ENCODE measurements at places on chromosomes 4 and X.

- no peak for DNase-seq
These were observed 6.6 kb upstream of the APLN start for GRCh38 chrX:129661369-129661768.

GRCh38 chrX:98299785-98300184 lies 1416.1 kb downstream of the RPA4 start:
- no peak for DNase-seq

DNA sequence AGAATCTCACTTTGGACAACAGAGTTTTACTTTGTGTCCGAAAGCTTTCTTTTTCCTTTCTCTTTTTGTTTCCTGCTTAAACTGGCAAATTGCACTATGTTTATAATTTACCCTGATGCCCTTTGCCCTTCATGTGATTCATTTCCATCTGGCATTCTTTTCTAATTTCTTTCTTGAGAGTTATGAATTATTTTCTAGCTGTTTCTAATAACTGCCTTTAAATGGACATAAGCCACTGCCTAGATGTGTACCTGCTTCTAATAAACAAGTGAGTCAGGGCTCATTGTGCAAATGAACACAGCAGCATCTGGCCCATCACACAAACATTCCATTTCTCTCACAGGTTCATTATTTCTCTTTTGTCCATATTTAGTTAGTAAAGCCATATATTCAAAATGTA lies 242.3 kb upstream of the GPRIN3 start:
- no peak for DNase-seq

DNA sequence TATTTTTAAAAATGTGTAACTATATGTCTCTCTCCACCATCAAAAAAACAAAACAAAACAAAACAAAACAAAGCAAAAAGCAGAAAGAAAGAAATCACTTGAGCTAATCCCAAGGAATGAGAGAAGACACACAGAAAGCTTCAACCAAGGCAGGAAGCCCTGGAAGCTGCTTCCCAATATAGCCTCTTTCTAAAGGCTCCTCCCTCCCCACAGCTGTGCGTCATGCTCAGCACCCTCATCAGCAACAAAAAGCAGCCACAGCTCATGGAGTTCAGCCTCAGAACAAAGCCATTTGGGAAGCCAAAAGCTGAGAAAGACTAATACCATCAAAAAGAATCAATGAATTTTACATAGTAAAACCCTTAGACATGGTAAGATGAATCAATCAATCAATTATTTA lies 501.6 kb upstream of the SMIM31 start:
- no peak for DNase-seq

DNA sequence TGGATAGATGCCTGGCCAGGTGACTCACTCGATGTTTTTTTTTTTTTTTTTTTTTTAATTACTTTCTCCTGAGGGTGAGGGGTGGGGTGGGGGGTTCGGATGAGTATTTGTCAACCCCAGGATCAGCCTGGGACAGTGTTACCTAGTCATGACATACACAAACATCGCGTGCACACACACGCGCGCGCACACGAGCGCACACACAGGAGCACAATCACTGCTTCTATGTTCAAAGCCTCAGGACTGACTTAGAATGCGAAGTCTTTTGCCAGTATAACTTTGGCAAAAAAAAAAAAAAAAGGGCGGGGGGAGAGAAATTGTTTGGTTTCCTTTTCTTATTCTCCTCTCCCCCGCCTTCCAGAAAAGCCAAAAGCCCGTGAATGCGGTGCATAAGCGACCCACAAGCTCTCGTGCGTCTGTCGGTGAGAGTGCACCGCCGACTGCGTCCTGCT lies 115.0 kb upstream of the TEX13C start:
- no peak for DNase-seq

DNA sequence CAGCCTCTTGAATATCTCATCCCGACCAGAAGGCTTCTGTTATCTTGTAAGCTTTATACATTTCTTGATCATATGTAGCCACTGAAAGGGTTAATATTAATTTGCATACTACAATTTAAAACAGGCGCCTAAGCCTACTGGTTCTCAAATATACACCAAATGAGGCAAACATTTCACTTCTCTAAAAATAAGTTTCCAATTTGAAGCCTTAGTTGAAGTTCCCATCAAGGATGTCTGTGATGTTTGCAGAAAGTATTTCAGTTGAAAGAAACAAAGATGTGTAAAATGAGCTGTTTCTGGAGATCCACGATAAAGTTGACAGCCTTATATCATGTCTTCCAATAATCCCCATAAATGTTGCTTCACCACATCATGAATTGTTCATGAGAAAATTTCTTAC lies 70.6 kb downstream of the KIT start:
- DNase-seq: no peak

DNA sequence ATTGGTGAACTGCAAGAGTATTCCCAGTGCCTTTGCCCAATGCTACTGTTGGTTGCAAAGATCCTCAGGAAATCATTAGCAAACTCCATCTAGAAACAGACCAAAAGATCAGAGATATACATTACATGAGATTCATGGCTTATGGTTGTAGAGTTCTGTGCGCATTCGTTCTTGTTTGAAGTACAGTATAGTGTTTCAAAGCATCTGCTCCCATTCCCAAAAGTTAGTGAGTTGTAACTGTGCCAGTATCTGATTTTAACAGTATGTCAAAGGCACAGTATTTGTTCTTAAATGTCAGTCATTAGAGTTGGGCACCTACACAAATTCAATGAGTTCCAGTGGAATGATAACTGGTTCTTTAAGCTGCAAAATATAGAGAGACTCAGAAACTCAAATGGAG lies 314.7 kb upstream of the ATOH1 start:
- no peak for DNase-seq

GRCh38 chrX:107465932-107466620 lies 16.6 kb downstream of the FRMPD3 start:
- DNase-seq: no peak

- DNase-seq: no peak
These were observed 39.4 kb downstream of the STIM2 start for GRCh38 chr4:26899991-26900390.

DNA sequence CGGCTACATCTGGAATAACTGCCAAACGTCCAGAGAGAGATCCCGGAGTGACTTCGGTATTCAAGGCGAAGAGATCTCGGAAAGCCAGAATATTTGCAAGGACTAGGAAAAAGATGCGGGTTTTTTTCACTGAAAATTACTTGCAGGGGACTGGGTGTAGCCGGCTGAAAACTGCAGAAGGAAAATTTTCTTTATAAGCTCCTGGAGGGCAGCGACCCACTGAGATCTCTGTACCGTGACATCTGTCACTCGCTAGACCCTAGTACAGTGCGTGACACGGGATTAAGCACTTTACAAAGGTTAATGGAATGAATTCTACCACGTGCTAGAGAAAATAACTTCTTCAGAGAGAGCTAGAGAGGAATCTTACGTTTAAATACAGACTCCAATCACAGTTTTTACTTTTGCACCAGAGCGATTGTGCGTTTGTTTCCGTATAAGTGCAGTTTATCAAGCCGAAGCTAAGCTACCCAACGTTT lies 1.1 kb upstream of the LCORL start:
- DNase-seq: peak; percentile 5

DNA sequence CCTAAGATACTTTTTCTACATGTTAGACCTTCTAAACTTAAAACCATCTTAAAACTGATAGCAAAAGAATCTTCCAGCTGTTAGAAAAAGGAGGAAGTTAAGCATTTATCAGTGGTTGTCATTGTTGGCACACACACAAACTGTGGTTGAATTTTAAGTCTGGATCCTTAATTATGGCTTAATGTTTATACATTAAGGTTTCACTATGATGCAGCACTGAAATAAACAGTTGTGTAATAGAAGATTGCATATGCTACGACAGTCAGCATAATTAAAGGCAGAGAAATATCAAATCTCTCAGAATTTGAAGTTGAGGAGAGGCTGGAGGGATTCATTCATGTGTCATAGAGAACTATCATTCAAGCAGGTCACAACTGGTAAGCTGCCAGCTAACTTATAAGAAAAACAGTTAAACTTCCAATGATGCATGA lies 32.3 kb downstream of the ADGRA3 start:
- peak; percentile 30 for DNase-seq

DNA sequence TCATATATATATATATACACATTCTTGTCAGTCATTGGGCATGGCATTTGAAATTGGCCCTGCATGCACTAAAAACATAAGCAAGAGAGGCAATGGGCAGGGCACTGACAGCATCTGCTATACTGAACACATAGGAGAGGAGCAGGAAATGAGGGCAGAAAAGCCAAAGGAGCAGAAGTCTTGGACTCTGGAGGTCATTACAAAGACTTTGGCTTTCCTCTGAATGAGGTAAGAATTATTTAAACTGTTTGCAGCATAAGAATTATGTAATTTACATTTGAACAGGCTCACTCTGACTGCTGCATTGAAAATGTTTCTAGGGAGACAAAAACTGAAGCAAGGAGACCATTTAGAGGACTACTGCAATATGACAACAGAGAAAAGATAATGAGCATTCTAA lies 396.5 kb downstream of the PRDM5 start:
- DNase-seq: no peak

GRCh38 chr4:30720661-30721184 lies 554 bp downstream of the PCDH7 start:
- DNase-seq: peak; percentile 60

- no peak for DNase-seq
These were observed 9.5 kb upstream of the HUWE1 start for GRCh38 chrX:53695946-53696549.

DNA sequence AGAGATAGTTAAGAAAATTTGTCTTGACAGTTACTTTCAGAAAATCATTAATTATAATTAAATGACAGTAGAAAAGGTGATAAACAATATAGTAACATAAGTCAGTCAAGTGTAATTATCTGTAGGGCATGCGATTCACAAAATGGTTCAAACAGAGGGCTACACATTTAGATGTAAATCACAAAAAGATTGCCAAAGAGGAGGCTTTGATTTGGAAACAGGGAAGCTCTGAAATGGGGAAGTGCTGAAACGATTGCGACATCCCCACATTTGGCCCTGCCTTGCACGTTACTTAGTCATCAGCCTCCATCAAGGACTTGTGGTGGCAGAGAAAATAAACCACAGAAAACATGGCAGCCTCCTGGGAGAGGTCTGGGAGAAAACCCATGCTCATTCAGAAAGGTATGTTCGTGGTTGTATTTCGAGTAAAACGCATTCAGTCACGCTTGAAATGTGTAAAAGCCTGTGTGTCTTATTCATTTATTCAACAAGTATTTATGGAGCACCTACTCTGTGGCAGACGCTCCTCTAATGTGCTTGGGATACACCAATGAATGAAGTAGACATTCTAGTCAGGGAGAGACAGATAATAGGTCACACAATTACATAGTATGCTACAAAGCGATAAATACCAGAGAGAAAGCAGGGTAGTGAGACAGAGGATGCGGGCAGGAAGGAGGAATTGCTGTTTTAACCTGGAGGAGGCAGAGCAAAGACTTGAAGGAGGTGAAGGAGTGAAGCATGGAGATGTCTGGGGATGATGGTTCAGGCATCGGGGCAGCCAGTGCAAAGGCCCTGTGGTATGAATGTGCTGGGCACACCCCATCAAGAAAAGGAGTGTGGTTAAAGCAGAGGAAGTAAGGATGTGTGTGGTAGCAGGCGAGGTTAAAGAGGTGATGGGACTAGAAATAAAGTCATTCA lies 7.8 kb downstream of the RBM47 start:
- peak; percentile 88 for DNase-seq

- no peak for DNase-seq
These were observed 20.4 kb downstream of the AFP start for GRCh38 chr4:73456177-73457022.

- no peak for DNase-seq
These were observed 128.9 kb downstream of the UGT8 start for GRCh38 chr4:114727461-114727860.

DNA sequence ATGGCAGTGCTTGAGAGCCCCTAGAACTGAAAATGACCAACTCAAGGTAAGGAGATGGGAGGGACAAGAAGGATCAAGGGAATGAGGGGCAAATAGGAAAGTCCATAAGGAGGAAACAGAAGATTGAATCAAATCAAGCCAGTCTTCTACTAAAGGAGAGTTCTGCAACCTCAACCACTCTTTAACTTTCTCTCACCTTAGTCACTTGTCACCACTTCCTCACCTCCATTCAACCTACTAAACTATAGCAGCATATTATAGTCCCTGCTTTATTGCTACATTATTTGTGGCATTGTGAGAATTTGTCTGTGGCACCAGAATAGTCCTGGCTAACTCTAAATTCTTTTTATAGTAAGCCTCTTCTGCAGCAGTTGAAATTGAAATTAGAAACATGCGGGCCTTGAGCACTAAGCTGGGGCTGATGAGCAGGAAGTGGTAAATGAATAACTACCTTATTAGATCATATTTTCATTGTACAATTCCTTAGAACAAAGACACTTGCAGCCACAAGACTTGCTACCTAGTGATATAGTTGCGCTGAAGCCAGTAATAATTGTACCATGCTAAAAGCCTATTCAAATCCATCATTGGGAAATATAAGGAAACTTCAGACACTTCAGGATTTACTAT lies 336.9 kb downstream of the ZNF674 start:
- peak; percentile 44 for DNase-seq

- no peak for DNase-seq
These were observed 921.9 kb upstream of the DIAPH2 start for GRCh38 chrX:95762716-95763115.

DNA sequence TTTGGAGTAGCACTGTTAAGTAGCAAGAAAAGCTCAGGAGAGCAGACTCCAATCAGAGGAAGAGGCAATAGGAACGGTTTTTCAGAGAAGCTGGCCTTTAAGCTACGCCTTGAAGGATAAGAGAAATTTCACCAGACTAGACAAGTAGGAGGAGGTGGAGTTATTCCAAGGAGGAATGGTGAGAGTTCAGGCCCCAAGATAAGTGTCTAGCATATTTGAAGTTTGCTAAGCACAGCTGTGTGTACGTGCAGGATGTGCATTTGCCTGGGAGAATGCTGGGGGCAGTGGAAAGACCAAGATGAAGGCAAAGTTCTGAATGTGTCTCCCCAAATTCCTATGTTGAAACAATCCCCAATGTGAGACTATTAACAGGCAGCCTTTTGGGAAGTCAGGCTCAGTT lies 91.6 kb downstream of the SOWAHB start:
- DNase-seq: no peak

- DNase-seq: no peak
These were observed 46.1 kb upstream of the LGI2 start for GRCh38 chr4:25076625-25077398.

DNA sequence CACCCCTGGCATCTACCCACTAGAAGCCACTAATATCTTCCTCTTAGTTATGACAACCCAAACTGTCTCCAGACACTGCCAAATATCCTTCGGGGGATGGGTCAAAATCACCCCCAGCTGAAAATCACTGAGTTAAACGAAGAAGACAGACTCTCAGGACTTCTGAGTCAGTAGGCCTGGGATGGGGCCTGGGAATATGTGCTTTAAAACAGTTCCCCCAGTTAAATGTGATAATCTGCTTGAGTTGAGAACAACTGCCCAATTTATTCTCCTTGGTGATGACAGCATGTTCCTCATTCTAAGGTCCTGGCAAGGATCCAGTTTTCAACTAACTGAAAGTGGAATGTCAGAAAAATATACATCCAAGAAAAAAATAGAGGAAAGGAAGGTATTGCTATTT lies 52.4 kb downstream of the CBLL2 start:
- DNase-seq: no peak

DNA sequence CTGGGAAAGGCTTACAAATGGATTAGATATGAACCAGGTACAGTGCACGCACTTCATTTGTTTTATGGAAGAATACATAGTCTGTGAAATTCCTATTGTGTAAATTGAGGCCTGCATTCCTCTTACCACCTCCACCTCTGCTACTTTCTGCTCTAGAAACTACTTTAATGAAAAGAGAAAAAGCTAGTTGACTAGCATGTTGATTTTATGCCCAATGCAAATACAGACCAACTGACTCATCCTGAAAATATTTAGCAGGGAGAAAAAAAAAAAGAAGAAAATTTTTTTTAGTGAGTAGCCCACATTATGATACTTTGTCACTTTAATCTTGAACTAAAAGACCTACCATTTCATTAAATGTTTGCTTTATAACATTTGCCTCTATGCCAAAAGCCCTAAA lies 41.2 kb downstream of the DCLK2 start:
- peak; percentile 53 for DNase-seq
